Ammon's horn (tissue), 1 donor: ENCODE measurements at places on chromosomes 12 and 14.

DNA sequence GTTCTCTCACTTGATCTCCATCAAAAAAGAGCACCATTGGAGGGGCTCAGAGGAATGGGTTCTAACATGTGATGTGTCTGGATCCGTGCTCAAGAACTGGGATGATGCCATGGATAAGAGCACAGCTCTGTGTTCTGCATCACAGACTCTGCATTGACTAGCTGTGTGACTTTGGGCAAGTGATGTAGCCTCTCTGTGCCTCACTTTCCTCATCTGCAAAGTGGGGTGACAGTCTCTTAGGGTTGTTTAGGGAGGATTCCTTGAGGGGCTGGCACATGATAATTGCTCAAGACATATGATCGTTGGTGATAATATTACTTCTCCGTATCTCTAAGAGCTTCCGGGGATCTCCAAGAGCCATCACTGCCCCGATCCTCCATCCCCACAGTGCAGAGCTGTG is 202.3 kb downstream of the CHST11 start:
- DNase-seq, result no peak

DNA sequence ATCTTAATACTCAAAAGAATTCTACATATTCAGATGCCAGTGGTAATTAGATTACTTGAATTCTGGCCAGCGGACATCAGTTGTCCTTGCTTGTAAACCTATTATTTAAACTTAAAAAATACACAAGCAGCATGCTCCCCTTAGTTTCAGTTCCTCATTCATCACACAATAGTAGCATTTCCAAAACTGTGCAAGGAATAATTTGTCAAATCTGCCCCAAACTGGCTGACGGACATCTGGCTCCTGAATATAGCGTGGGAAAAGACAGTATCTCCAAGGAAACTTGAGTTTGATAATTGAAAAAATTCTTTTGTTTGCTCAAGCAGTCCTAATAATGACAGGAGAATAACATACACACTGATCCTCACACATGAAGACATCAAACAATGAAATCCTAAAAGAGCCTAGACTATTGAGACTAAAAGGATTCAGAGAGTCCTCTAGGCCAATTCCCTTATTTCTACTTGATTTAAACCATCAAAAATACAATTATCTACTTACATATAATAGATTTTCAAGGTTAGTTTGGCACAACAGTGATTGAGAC is 90.4 kb downstream of the KIF21A start:
- no peak for DNase-seq

- no peak for DNase-seq
These were observed 28.4 kb downstream of the TXNRD1 start for GRCh38 chr12:104243971-104244370.

GRCh38 chr14:56686416-56686815 is 106.8 kb downstream of the TMEM260 start:
- peak; percentile 11 for DNase-seq

- DNase-seq, result no peak
These were observed 229.4 kb downstream of the CHST11 start for GRCh38 chr12:104686196-104686595.

GRCh38 chr12:54412348-54412747 is 6.7 kb downstream of the ITGA5 start:
- no peak for DNase-seq

GRCh38 chr14:100819453-100819828 is 6.5 kb upstream of the MEG3 start:
- DNase-seq, result no peak

- no peak for DNase-seq
These were observed 1506.9 kb upstream of the TMEM132C start for GRCh38 chr12:126760092-126760491.

- DNase-seq, result peak; percentile 92
These were observed 30.9 kb upstream of the TUBA1C start for GRCh38 chr12:49233842-49234526.

- DNase-seq, result no peak
These were observed 914 bp upstream of the CCND2 start for GRCh38 chr12:4272424-4273272.

GRCh38 chr14:53538316-53538881 is 385.3 kb upstream of the DDHD1 start:
- DNase-seq, result peak; percentile 12

GRCh38 chr14:68668028-68668427 is 124.8 kb downstream of the ZFP36L1 start:
- no peak for DNase-seq

DNA sequence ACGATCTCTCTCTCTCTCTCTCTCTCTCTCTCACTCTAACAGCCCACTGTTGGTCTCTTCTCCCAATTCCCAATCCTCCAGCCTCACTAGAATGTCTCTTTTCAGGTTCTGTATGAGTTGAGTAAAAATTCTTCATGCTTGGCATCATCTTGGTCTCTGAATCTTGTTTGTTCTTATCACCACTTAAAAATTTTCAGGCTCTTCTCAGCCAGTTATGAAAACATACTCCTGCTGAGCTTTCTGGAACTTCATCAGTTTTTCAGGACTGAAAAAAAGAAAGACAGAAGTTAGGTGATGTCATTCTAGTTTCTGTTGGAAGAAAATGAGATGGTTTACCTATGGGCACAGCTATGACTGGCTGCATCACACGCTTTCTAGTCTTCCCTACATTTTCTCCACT is 11.5 kb upstream of the IL22 start:
- DNase-seq, result no peak

DNA sequence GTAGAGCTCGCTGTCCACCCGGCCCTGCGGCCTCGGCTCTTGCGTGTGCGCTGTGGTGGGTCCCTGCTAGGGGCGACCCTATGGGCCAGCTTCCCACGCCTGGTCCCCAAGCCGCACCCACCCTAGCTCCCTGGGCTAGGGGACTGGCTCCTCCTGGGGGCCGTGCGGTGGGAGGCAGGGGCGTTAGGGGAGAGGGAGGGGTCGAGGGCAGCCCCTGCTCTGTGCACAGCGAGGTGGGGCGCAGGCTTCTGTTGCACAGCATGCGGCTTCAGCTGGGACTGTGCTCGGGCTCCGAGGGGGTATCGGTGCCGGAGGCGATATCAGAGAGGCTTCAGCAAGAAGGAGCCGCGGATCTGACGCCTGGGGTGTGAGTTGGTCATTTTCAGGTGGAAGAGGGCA is 86.1 kb downstream of the ALG10 start:
- DNase-seq, result no peak

DNA sequence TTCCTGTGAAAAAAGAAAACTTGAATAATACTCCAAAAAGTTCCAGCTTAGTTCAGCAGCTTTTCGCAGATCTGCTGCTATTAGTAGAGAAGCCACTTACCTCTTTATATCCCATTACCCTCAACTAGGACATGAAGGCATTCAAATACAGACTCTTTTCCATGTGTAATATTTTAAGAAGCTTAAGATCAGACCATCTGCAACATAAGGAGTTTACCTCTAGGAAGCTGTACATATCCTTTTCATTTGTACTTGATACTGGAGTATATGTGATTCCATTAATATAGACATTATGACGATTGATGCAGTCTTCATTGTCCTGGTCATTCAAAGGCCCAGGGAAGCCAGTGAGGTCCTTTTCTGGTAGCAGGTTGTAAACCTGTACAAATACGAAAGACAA is 20.4 kb downstream of the A2M start:
- DNase-seq, result no peak

DNA sequence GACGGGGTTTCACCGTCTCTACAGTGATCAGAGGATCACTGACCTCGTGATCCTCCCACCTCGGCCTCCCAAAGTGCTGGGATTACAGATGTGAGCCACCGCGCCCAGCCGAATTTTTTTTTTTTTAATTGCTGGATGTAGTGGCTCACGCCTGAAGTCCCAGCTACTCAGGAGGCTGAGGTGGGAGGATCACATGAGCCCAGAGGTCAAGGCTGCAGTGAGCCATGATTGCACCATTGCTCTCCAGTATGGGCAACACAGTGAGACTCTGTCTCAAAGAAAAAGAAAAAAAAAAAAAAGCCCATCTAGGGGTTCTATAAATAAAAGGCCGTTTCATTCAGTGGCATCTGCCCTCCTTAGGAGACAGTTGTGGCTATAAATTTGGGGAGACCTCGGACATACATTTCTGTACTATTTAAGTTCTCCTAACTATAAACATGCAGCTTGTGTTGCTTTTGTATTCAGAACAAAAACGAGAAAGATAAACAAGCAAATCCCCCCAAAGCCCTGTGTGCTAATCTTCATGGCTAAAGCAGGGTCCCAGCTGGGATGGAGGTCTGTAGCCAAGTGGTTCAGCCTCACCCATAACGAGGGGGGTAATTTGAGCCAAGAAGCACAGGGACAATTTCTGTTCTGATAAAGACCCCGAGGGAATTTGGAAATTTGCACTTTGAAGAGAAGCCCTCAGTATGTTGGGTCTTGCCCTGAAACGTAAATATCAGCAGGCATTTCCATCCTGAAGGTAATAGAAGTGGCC is 35.0 kb upstream of the BCL7A start:
- no peak for DNase-seq

DNA sequence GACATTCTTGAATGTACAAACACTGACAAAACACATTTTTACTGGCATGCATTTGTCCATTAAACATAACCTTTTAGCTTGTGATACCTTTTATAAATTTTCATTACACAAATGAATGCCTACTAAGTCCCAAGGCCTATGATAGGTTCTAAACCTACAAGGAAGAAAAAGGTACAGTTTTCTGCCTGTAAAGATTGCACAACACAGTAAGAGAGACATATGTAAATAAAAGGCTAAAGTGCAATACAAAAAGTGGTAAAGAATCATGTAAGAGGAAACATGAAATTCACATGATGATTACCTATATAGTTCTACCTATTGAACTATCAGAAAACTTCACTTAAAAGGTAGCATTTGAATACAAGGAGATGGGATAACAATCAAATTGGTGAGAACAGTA is 14.6 kb upstream of the ARID4A start:
- no peak for DNase-seq

DNA sequence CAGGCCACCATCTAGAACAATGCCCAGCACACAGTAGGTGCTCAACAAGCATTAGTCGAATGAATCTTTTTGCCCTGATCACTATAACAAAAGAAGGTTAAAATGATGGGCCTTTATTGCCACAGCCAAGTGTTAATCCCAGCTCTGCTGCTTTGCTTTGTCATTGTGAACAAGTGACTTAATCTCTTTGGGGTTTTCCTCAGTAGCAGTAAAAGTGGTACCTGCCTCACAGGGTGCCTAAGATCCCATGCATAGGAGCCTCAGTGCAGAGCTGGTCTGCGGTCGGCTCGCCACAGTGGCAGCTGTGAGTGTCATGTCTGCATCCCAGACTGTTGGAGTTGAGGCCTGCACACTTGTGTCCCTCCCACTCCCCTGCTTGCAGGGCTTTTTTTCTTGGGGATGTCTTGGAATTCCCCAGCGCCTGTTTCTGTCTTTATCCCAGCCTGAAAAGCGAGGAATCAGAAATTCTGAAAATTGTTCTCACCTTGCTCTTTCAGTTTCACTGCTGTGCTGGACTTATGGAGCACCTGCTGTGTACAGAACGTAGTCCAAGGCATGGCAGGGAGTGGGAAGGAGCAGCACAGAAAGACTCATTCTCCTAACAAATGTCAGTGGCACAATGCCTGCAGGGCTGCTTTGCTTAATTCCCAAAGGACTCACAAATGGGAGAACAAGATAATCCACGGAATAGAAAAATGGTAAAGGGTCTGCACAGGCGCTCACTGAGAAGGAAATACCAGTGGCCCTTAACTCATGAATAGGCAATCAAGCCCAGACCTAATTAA is 90.8 kb downstream of the EML1 start:
- no peak for DNase-seq

- peak; percentile 14 for DNase-seq
These were observed 122.0 kb downstream of the AACS start for GRCh38 chr12:125187148-125187745.

DNA sequence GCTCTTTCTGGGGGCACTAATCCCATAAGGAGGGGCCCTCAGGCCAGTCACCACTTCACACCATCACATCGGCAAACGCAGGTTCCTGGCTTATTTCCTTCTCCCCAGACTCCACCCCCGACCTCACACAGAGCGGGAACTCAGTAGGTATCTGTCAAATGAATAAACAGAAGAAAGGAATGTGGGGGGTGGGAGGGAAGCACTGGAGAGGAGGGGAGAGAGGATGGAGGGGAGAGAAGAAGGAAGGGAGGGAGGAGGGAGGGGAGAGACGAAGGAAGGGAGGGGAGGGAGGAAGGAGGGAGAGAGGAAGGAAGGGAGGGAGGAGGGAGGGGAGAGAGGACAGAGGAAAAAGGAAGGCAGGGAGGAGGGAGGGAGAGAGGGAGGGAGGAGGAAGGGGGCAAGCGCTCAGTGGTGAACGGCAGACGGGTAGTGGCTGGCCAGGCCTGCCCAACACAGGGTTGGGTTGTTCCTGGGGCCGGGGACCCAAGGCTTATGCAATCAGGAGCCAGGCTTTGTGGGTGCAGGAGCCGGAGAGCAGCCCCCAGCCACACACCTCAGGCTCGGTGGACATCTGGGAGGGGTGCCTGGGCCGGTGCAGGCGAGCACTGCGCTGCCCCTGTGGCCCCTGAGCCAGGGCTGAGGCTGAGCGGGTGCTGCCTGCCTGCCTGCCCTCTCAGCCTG is 52.6 kb upstream of the FBRSL1 start:
- DNase-seq, result no peak

DNA sequence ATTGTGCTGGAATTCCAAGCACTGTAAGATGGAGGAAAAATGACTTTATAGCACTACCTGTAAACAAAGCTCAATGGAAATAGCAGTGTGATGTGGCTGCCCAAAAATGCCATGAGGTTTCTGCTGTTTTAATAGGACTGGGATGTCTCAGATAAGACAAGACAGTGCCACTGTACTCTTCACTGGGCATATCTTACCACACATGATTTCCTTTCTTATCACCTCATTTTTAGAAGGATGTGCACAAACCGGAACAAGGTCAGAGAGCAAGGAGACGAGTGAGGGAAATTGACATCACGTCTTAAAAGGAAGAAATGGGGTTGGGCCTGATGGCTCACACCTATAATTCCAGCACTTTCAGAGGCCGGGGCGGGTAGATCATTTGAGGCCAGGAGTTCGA is 38.4 kb upstream of the FGD4 start:
- no peak for DNase-seq

GRCh38 chr12:113022563-113023297 is 33.8 kb upstream of the DTX1 start:
- DNase-seq, result no peak

- DNase-seq, result peak; percentile 40
These were observed 2.3 kb downstream of the MEG3 start for GRCh38 chr14:100828031-100828769.

DNA sequence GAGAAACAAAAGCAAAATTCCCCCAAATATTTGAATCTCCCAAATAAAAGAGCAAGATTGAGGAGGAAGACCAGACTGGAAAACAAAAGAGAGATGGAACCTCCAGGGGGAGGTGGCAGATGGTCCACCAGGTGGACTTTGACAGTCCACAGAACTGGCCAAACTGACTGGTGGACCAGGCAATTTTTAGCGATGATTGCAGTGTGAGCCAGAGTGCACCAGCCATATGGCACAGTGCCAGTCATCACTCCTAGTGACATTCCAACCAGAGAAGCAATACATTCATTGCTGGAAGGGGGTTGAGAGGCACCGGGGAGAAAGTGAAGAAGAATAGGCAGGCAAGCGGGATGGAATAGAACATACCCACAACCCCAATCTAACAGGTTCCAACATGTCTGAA is 182.9 kb downstream of the EXOC5 start:
- DNase-seq, result peak; percentile 6

- peak; percentile 69 for DNase-seq
These were observed 4.1 kb upstream of the IGF1 start for GRCh38 chr12:102484428-102484958.
